ENCODE measurements at places on chromosomes 5 and 9. TPM values are rescaled to one million over a fixed set of nuclear protein-coding genes. Genes with fewer than 3 reads are reported as not detected.

GRCh38 chr9:26313108-26313507 is 579.5 kb downstream of the CAAP1 start:
- no peak overlapping the region for H3K27ac ChIP-seq
- H3K4me3 ChIP-seq: no peak overlapping the region
- H3K27me3 ChIP-seq: no peaks in the 10 kb centered on the region

GRCh38 chr5:144173766-144174165 is 3.1 kb downstream of the KCTD16 start:
- no peak for DNase-seq
- H3K27me3 ChIP-seq: no peaks in the 10 kb centered on the region
- no peak overlapping the region for H3K27ac ChIP-seq
- no peaks in the 10 kb centered on the region for H3K36me3 ChIP-seq

GRCh38 chr5:159730285-159730684 is 186.0 kb upstream of the ADRA1B start:
- H3K4me1 ChIP-seq: no peaks in the 10 kb centered on the region
- H3K27me3 ChIP-seq: no peaks in the 10 kb centered on the region
- H3K27ac ChIP-seq: no peak overlapping the region
- no peaks in the 10 kb centered on the region for H3K36me3 ChIP-seq
- H3K4me3 ChIP-seq: no peak overlapping the region
- no peak for DNase-seq

GRCh38 chr9:95005278-95006143 is 279.0 kb downstream of the AOPEP start:
- no peaks in the 10 kb centered on the region for H3K27me3 ChIP-seq
- peak overlapping the region; percentile 75 for H3K27ac ChIP-seq
- H3K4me3 ChIP-seq: peak overlapping the region; percentile 73
- peaks cover 6% of the 10 kb centered on the region for H3K4me1 ChIP-seq

GRCh38 chr9:88291056-88291455 is 97.2 kb upstream of the SPIN1 start:
- DNase-seq: no peak
- H3K4me3 ChIP-seq: no peak overlapping the region
- no peaks in the 10 kb centered on the region for H3K27me3 ChIP-seq

GRCh38 chr5:67095346-67096171 is 101.0 kb downstream of the CD180 start:
- no peaks in the 10 kb centered on the region for H3K4me1 ChIP-seq
- H3K27ac ChIP-seq: no peak overlapping the region
- H3K4me3 ChIP-seq: no peak overlapping the region
- H3K27me3 ChIP-seq: peaks cover 17% of the 10 kb centered on the region

GRCh38 chr5:126002222-126002897 is 420.8 kb upstream of the GRAMD2B start:
- no peak for DNase-seq
- no peak overlapping the region for H3K4me3 ChIP-seq
- no peaks in the 10 kb centered on the region for H3K4me1 ChIP-seq
- no peaks in the 10 kb centered on the region for H3K27me3 ChIP-seq

GRCh38 chr9:120854596-120855327 is 12.0 kb upstream of the PSMD5 start:
- no peak overlapping the region for H3K27ac ChIP-seq
- peaks cover 7% of the 10 kb centered on the region for H3K36me3 ChIP-seq
- no peak for DNase-seq
- no peak overlapping the region for H3K4me3 ChIP-seq
- no peaks in the 10 kb centered on the region for H3K27me3 ChIP-seq
- H3K4me1 ChIP-seq: no peaks in the 10 kb centered on the region

- no peaks in the 10 kb centered on the region for H3K27me3 ChIP-seq
- DNase-seq: no peak
- no peak overlapping the region for H3K4me3 ChIP-seq
- no peak overlapping the region for H3K27ac ChIP-seq
- H3K36me3 ChIP-seq: no peaks in the 10 kb centered on the region
- no peaks in the 10 kb centered on the region for H3K4me1 ChIP-seq
Measured at GRCh38 chr9:38421498-38422211, 2.6 kb downstream of the IGFBPL1 start.

GRCh38 chr5:97043511-97043910 is 98.9 kb downstream of the LIX1 start:
- no peaks in the 10 kb centered on the region for H3K4me1 ChIP-seq
- no peak for DNase-seq
- no peak overlapping the region for H3K4me3 ChIP-seq
- no peak overlapping the region for H3K27ac ChIP-seq
- no peaks in the 10 kb centered on the region for H3K36me3 ChIP-seq

- peaks cover 97% of the 10 kb centered on the region for H3K27me3 ChIP-seq
- no peak overlapping the region for H3K27ac ChIP-seq
- H3K4me3 ChIP-seq: no peak overlapping the region
- H3K36me3 ChIP-seq: no peaks in the 10 kb centered on the region
- DNase-seq: no peak
Measured at GRCh38 chr5:168844016-168844921, 265.1 kb upstream of the PANK3 start.

DNA sequence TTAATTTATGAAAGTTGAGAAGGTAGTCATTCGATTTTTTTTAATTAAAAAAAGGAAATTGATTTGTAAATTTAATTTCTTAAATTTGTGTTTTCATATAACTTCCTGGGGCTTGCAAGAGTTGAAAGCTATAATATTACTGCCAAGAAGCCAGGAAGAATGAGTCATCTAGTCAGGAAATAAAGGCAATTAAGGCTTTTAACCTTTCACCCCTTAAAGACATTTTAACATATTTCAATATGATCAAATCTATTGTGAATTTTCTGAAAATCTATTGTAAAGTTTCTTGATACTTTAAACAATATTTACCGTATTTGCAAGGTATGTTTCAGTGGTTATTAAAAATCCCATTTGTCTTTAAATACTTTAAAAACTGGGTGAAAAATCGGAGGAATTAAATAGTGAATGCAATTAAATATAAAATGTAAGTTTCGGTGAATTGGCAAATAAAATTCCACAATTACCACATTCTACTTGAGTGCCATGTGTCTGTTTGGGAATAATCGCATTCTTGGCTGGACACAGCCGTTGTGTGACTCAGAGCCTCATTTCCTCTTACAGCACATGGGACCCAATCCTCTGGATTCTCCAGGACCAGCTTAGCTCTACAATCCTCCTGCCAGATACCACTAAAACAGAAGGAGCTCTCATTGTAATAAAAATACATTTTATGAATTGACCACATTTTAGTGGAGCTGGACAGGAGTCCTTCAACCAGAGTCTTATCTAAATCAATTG is 310.7 kb downstream of the HCN1 start:
- peak overlapping the region; percentile 95 for H3K27ac ChIP-seq
- no peaks in the 10 kb centered on the region for H3K27me3 ChIP-seq
- peak; percentile 90 for DNase-seq
- peaks cover 8% of the 10 kb centered on the region for H3K36me3 ChIP-seq
- H3K4me3 ChIP-seq: no peak overlapping the region

GRCh38 chr9:90915693-90916092 is 114.1 kb downstream of the SYK start:
- H3K36me3 ChIP-seq: no peaks in the 10 kb centered on the region
- H3K27me3 ChIP-seq: no peaks in the 10 kb centered on the region
- DNase-seq: no peak

GRCh38 chr5:161925960-161926359 is 78.0 kb downstream of the GABRA1 start:
- H3K36me3 ChIP-seq: no peaks in the 10 kb centered on the region
- no peaks in the 10 kb centered on the region for H3K4me1 ChIP-seq
- H3K27me3 ChIP-seq: no peaks in the 10 kb centered on the region
- H3K27ac ChIP-seq: no peak overlapping the region
- DNase-seq: no peak

DNA sequence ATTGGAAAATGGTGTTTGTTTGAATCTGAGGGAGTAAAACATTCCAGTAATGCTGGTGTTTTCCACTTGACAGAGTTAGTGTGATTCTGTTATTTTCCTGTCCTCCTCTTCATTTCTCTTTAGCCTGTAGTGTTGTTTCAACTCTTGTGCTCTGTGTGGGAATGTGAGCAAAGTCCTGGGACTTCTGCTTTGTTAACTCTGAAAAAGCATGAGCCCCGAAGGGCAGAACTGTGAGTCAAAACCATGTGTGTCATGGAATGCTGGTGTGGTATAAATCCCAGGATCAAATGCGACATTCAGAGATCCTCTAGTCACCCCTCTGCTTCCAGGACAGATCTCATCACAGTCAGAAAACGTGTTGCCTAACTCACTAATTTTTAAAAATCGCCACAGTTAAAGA is 8.9 kb downstream of the F2R start:
- no peaks in the 10 kb centered on the region for H3K4me1 ChIP-seq
- no peaks in the 10 kb centered on the region for H3K36me3 ChIP-seq
- no peak overlapping the region for H3K4me3 ChIP-seq

DNA sequence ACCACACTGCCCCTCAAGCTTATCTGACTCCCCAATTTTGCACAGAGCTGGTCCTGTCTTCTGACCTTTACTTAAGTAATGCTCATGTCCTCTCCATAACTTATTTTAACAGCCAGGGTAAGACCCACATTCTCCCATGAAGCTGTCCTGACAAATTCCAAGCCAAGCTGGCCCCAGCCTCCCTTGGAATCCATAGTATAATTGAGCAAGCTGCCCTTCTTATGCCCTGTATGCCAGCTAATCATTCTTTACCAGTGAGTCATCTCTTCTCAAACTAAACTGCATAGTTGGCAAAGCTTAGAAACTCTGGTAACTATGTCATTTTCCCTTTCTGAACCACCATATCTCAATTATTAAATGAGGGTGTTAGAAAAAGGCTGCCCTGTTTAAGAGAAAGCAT is 92.4 kb downstream of the NFIB start:
- H3K27ac ChIP-seq: peak overlapping the region; percentile 44
- H3K27me3 ChIP-seq: no peaks in the 10 kb centered on the region
- no peaks in the 10 kb centered on the region for H3K36me3 ChIP-seq
- no peak overlapping the region for H3K4me3 ChIP-seq
- DNase-seq: peak; percentile 21

DNA sequence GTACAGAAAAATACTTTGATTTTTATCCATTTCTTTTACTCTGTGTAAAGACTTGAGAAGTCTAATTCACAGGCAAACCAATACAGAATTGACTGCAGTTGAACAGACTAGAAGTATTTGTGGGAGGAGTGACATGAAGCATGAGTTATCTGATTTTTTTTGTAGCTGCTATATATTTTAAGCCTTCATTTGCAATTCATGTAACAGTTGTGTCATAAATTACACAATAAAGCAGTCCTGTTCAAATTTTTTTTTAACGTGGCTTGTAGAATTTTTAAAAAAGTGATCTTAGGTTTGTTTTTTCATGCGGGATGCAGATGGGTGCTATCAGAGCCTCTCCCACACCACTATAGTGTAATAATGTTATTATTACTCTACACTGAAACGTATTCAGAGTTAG is 2.9 kb upstream of the MAML1 start:
- peaks cover 33% of the 10 kb centered on the region for H3K36me3 ChIP-seq
- H3K4me3 ChIP-seq: no peak overlapping the region
- H3K27ac ChIP-seq: no peak overlapping the region
- no peaks in the 10 kb centered on the region for H3K27me3 ChIP-seq

DNA sequence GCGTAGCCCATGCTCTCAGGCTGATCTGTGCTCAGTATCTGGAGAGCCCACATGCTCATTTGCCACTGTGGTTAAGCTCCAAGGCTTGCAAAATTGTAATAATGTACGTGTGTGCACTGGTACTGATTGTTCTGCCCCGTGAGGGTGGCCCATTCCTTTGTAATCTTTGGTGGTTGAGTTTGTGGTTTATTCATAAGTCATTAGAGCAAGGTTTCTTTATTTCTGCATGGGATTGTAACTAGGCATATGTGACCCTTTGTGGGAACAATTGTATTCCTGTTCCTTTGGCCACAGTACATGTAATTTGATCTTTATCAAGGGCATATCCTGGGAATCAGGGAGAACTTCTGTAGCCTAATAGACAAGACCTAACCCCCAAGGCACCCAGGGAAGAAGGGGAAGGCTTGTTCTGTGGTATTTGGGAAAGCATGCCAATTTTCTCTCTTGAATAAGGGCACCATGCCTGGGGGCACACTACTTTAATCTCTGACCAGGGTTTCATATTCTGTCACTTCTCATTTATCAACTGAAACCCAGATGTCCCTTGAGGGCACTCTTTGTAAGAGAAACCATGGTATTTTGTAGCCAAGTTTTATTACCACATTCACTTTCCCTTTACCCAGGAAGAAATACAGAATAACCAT is 74.6 kb downstream of the NPR3 start:
- H3K4me1 ChIP-seq: no peaks in the 10 kb centered on the region
- peak; percentile 7 for DNase-seq
- 0 out of 2 replicates have a peak, but pooled peaks cover 15% of the 10 kb centered on the region for H3K27me3 ChIP-seq
- H3K36me3 ChIP-seq: no peaks in the 10 kb centered on the region
- H3K4me3 ChIP-seq: no peak overlapping the region

- no peak overlapping the region for H3K27ac ChIP-seq
- DNase-seq: no peak
- no peak overlapping the region for H3K4me3 ChIP-seq
- H3K4me1 ChIP-seq: no peaks in the 10 kb centered on the region
- H3K36me3 ChIP-seq: peaks cover 14% of the 10 kb centered on the region
Measured at GRCh38 chr9:134046894-134047681, 20.7 kb downstream of the BRD3 start.

GRCh38 chr5:130706696-130707095 is 458.4 kb downstream of the HINT1 start:
- no peak overlapping the region for H3K4me3 ChIP-seq
- no peak for DNase-seq
- H3K27ac ChIP-seq: no peak overlapping the region
- no peaks in the 10 kb centered on the region for H3K27me3 ChIP-seq

GRCh38 chr5:143674469-143674786 is 137.5 kb upstream of the HMHB1 start:
- H3K4me1 ChIP-seq: no peaks in the 10 kb centered on the region
- no peaks in the 10 kb centered on the region for H3K36me3 ChIP-seq
- no peak overlapping the region for H3K27ac ChIP-seq
- no peak for DNase-seq
- no peak overlapping the region for H3K4me3 ChIP-seq

GRCh38 chr5:37685816-37686215 is 154.0 kb downstream of the GDNF start:
- no peak overlapping the region for H3K27ac ChIP-seq
- H3K27me3 ChIP-seq: no peaks in the 10 kb centered on the region
- H3K36me3 ChIP-seq: no peaks in the 10 kb centered on the region

Gene IFNA21
- not detected for total RNA-seq

Gene LRRC19
- not detected for total RNA-seq

Gene ERP44
- total RNA-seq: 9.4 TPM

Gene ZNF454
- 0.61 TPM for total RNA-seq

Gene GGTA1
- total RNA-seq: not detected

Gene SPEF2
- 4.6 TPM for total RNA-seq

Gene CYSRT1
- total RNA-seq: 4.3 TPM

Gene LMAN2
- 128 TPM for total RNA-seq

Gene LCN9
- not detected for total RNA-seq

Gene RNF183
- 0.12 TPM for total RNA-seq

Gene BASP1
- total RNA-seq: 0.34 TPM

Gene AGXT2
- not detected for total RNA-seq

Gene QRFP
- total RNA-seq: not detected

Gene RNF44
- 58.4 TPM for total RNA-seq

Gene KIF12
- total RNA-seq: 6.4 TPM
